ENCODE measurements at places on chromosomes 5 and 9.

- no peak for DNase-seq
These were observed 157.7 kb downstream of the SLC24A2 start for GRCh38 chr9:19631181-19631580.

- DNase-seq, result peak; percentile 91
These were observed 146.2 kb upstream of the RASA1 start for GRCh38 chr5:87121304-87122150.

GRCh38 chr5:77937015-77937908 is 161.1 kb upstream of the TBCA start:
- no peak for DNase-seq

GRCh38 chr5:111829701-111830100 is 72.7 kb upstream of the NREP start:
- peak; percentile 54 for DNase-seq

DNA sequence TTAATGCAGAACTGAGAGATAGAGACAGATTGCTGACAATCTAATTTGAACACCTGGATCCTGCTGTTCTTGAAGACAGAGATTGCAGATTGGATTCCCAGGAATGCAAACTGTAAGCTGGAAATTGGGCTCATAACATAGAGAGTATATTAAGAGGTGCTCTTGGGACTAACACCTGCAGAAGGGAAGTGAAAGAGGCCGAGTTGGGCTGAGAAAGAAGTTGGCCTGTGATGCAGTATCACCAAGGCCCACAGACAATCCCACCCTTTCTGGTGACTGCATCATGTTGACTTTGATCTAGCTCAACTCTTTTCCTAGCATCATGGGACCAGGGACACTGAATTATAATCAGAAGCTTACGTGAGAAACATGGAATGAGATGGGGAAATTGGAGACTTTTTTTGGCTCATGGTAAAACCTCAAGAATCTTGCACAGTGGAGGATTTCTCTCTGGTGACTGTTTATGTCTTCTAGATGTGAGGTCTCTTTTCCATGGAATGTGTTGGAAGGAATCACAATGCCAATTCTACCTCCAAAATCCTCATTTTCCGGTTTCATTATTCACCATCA is 36.5 kb upstream of the NUDT12 start:
- no peak for DNase-seq

DNA sequence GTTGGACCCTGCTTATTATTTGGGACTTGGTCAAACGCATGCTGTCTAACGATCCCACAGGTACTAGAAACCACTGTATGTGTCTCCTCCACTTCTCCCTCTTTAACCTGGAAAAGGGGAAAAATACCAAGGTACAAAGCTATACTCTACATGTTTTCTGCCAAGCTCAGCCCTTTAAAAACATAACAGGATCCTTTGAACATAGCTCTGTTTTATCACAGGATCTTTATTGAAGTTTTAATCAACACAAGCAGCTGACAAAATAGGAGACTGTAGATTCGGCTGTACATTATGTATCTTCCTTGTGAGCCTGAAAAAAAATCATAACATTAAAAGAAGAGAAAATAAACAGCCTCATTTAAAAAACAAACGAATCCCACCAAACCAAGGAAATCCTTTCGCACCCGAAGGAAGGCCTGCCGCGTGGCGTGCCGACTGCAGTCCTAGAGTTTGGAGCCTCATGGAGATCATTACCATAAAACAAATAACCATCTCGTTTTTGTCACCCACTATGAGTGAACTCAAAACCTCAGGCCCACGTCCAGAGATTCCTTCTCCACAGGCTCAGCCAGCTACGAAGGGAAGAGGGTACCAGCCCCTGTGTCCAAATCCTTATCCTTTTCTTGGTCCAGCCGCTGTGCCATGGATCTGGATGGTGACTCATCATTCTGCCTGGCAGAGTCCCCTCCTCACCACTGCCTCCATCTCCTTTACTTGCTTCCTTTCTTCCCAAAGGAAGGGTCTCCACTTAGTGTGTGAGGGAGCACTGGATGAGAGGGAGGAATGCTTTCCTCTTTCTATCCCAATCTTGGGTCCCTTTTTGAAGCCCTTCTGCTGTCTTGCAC is 651.1 kb downstream of the CCDC171 start:
- peak; percentile 32 for DNase-seq

DNA sequence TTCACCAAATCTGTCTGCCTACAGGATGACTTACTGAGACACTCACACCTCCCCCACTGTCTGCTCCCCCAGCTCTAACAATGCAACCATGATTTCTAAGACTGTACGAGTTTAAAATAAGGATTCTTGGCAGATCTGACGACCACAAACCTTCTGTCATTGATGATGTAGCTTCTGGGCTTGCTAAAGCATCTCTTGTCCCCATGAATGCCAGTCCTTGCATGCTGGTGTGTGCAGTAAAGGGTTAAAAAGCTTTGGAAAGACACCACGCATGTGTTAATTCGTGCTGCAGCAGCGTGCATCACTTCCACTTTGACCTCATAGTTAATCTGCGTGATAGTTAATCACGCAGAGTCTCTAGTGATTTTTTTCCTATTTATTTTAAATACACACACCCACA is 411 bp upstream of the GABRG2 start:
- no peak for DNase-seq

GRCh38 chr9:16001856-16002255 is 449.0 kb downstream of the CCDC171 start:
- peak; percentile 23 for DNase-seq

DNA sequence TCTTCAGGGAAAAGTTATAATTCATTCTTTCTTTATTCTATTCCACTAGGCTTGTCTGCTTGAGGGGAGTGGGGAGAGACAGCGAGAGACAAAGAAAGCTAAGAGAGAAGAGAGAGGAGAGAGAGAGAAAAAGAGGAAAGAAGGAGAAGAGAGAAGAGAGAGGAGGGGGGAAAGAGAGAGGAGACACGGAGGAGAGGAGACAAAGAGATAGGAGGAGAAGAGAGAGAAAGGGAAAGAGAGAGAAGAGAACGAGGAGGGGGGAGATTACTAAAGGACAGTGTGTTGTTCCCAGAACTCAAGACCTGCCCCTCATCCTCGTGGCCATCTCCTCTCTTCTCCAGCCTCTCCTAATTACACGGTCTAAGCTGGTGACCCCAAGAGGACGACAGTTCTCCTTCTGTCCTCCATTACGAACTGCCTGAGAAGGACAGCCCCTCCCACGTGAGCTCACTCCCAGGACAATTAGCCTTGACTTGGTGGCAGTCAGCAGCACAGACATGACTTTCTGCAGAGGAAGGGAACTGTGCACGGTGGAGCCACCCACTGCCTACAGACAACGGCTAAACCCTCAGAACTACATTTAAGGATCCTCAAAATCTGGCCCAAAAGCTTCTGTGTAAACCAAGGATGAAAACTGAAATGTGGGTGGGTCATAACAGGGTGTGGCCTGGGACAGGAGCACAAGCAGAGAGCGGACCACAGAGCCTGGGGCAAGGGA is 99.1 kb downstream of the COL23A1 start:
- no peak for DNase-seq

- DNase-seq, result no peak
These were observed 343.2 kb upstream of the DAP start for GRCh38 chr5:11104210-11104609.

GRCh38 chr9:126125992-126126409 is 200.6 kb upstream of the MVB12B start:
- DNase-seq, result no peak

GRCh38 chr5:129073111-129073510 is 21.4 kb upstream of the ISOC1 start:
- DNase-seq, result no peak

- DNase-seq, result peak; percentile 53
These were observed 31.2 kb upstream of the RAD23B start for GRCh38 chr9:107251756-107252322.

- no peak for DNase-seq
These were observed 38.7 kb upstream of the PTGS1 start for GRCh38 chr9:122332083-122332482.

GRCh38 chr5:146852089-146852488 is 26.5 kb downstream of the PPP2R2B start:
- no peak for DNase-seq

- no peak for DNase-seq
These were observed 41.2 kb downstream of the RIC1 start for GRCh38 chr9:5670079-5670478.

- peak; percentile 78 for DNase-seq
These were observed 145.9 kb downstream of the DROSHA start for GRCh38 chr5:31385774-31386537.

- DNase-seq, result peak; percentile 95
These were observed 143.0 kb downstream of the GPBP1 start for GRCh38 chr5:57316798-57317327.

DNA sequence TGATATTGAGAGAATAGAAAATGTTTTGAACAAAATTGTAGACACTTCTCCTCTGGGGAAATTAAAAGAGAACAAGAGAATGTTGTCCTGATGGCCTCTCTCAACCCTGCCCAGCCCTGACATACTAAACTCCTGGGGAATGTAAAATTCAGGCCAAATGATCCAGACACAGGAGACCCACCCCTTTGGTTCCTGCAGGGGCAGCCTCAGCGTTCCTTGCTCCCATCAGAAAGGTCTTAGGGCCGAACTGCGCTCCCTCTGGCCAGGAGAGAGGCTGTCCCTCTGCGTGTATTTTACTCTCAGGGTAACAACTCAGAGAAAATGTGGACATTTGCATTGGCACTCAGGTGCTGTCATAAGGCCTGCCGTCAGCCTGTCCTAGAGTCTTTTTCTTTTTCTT is 616.3 kb upstream of the KLF4 start:
- no peak for DNase-seq

DNA sequence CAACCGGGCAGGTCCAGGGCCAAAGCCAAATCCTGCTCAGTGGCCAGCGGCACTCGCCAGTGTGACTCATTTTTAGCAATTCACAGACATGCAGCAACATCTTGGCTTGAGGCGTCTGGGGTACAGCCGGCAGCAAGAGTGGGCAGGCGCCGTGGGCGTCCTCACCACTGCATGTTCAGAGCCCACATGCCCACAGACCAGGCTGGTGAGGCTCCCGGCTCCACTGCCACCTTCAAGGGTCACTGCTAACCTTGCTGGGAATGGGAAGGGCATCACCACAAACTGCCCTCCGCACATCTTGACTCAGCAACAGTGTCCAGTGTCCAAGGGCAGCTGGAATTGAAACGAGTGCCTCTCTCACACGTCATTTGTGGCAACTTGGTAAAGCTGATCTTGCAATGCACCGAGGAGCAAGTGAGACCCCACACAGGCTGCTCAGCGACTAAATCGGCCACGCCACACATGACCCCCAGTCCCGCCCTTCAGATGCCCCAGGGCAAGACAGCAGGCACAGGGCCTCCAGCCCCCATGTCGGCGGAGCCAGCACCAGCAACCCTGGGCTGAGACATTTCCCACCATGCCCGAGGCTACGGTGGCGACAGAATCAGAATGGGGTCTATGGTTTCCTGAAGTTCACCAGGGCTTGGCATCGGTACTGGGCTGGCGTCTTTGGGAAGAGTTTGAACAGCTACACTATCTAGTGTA is 140.3 kb downstream of the ROR2 start:
- DNase-seq, result peak; percentile 28

DNA sequence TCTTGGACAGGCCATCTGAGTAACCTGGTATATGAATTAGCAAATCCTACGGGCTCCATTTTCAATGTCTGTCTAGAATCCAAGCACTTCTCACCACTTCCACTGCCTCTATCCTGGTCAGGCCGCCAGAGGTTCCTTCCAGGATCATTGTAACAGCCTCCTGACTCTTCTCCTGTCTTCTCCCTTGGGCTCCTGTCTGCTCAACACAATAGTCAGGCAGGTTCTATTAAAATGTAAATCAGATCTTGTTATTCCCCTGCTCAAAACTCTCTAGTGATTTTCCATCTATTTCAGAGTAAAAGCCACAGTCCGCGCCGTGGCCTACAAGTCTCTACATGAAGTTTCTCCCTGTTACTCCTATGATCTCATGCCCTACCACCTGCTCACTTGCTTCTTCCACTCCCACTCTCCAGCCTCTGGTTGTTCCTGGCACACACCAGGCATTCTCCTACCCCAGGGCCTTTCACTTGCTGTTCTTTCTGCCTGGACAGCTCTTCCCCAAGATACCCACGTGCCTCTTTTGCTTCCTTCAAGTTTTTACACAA is 21.7 kb downstream of the ZNF366 start:
- DNase-seq, result no peak
